Hair follicular keratinocyte (primary cell): ENCODE measurements at places on chromosomes 1 and 21. TPM values are rescaled to one million over a fixed set of nuclear protein-coding genes. Genes with fewer than 3 reads are reported as not detected.

KRTAP6-1 gene
- total RNA-seq, result not detected in 2 replicates

HES2 gene
- 42.2 and 55.4 TPM in 2 replicates for total RNA-seq

MROH7 gene
- 0.04 TPM in 1 of 2 replicates, not detected in the other for total RNA-seq

STIL gene
- total RNA-seq, result 10.3 and 14.6 TPM in 2 replicates

CAMK1G gene
- not detected in 2 replicates for total RNA-seq

KCNQ4 gene
- 0.08 TPM in 2 replicates for total RNA-seq

C1QA gene
- total RNA-seq, result not detected in 2 replicates
